ENCODE measurements at places on chromosomes 16 and 17.

DNA sequence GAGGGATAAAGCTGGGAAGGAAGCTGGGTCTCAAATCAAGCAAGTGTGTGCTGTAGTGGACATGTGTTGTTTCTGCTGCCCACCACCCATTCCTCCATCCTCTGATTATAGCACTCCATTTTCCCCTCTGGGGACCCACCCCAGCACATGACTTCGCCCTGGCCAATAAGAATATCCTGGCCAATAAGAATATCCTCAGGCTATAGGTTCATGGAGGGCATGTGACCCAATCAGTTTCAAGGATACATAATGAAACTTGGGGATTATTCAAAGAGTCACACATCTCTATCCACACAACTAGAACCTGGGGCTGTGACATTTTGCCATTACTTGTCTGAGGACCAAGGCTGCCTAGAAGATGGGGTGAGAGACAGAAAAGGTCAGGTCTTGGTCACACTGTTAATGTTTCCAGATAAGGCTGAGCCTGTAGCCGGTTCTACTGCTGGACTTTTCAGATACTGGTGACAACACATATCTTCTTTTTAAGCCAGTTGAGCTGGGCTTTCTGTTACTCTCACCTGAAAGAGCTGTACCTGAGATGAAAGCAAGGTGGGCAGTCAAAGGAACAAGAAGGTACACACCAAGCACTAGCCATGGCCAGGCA, 33.7 kb downstream of the MYO18A start:
- no peak for DNase-seq

GRCh38 chr16:85210423-85211169, 98.3 kb upstream of the CIBAR2 start:
- no peak for DNase-seq

GRCh38 chr16:67537270-67537635, 8.6 kb downstream of the RIPOR1 start:
- DNase-seq, result no peak

GRCh38 chr17:57870283-57870635, 20.4 kb upstream of the MRPS23 start:
- no peak for DNase-seq

DNA sequence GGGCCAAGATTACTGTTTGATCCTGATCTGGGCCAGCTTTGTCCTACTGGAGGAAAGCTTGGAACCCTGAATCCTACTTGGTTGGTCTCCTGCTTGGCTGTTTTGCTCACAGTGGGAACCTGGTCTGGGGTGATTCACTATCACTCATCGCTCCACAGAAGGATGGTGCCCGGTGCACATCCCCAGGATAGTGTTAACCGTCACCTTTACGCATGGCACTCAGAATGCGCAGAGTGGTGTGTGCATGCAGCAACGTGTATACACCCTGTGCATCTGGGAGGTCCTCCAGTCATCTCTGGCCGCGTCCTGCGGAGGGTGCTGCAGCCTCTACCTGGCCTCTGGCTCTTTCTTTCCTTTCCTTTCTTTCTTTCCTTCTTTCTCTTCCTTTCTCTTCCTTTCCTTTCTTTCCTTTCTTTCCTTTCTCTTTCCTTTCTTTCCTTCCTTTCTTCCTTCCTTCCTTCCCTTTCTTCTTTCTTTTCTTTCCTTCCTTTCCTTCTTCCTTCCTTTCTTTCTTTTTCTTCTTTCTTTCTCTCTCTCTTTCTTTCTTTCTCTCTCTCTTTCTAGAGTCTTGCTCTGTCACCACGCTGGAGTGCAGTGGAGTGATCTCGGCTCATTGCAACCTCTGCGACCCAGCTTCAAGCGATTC, 13.1 kb downstream of the SOCS3 start:
- DNase-seq, result no peak

GRCh38 chr17:28950752-28951427, 428 bp downstream of the PHF12 start:
- no peak for DNase-seq

GRCh38 chr17:54063639-54064038, 240.9 kb downstream of the KIF2B start:
- no peak for DNase-seq

DNA sequence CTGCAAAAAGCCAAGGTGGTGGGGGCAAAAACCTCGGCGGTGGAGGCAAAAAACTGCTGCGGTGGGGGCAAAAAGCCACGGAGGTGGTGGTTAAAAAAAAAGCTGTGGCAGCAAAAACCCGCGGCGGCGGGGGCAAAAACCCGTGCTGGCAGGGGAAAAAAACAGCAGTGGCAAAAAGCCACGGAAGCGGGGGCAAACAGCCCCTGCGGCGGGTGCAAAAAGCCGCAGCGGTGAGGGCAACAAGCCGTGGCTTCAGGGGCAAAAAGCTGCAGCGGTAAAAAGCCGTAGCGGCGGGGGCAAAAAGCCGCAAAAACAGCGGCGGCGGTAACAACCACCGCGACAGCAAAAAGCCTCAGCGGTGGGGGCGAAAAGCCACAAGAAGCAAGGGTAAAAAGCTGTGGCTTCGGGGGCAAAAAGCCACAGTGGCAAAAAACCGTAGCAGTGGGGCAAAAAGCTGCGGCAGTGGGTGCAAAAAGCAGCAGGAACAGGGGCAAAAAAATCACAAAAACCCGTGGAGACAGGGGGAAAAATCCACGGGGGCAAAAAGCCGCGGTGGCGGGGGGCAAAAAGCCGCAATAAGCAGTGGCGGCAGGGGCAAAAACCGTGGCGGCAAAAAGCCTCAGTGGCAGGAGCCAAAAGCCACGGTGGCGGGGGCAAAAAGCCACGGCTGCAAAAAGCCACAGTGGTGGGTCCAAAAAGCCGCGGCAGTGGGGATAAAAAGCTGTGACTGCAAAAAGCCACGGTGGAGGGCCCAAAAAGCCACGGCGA, 193.7 kb downstream of the SHCBP1 start:
- DNase-seq, result no peak

GRCh38 chr16:72689851-72690250, 358.1 kb downstream of the ZFHX3 start:
- no peak for DNase-seq

DNA sequence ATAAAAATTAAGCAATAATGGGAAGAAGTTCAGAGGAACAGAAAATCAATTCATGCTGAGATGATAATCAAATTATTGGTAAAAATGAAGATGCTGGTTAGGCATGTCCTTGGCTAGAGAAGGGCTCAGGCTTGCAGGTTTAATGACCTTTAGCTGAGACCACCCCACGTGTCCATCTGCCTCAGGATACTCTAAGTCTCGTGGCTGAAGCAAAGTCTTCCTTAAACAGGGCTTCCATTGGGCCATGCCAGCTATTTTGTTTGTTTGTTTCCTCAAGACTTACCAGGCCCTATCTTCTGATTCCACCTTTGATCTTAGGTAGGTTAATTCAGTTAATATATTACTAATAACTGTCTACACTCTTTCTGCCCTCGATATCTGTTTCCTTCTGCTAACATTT, 366.0 kb downstream of the CDH13 start:
- no peak for DNase-seq

GRCh38 chr17:71978435-71978834, 142.4 kb upstream of the SOX9 start:
- DNase-seq, result no peak

GRCh38 chr16:17532338-17532995, 61.7 kb upstream of the XYLT1 start:
- no peak for DNase-seq

DNA sequence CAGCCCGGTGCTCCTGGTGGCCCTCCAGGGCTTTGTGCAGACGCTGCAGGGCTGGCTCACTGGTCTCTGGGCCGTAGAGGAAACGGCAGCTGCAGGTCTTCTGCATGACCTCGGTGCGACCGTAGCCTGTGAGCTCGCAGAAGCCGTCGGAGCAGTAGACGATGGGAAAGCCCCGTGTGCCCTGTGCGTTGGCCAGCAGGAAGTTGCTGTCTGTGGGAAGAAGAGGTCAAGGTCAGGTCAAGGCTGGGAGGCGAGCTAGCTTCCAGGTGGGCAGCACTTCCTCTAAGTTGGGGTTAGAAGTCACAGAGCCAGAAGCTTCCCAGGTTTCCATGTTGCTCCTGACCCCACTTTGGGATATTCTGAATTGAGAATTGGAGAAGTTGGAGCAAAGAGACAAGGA, 2.1 kb downstream of the KCNH4 start:
- DNase-seq, result peak; percentile 47

GRCh38 chr17:5354886-5355415, 64.5 kb downstream of the NUP88 start:
- no peak for DNase-seq
